Spinal cord (tissue), 10 donors: ENCODE measurements at places on chromosomes 4 and X. TPM values are rescaled to one million over a fixed set of nuclear protein-coding genes. Genes with fewer than 3 reads are reported as not detected.

GRCh38 chrX:22889819-22890218, 109.9 kb upstream of the DDX53 start:
- no peak overlapping the region for H3K27ac ChIP-seq
- no peak for DNase-seq
- no peak overlapping the region for H3K4me3 ChIP-seq
- H3K4me1 ChIP-seq: no peaks in the 10 kb centered on the region
- H3K27me3 ChIP-seq: no peaks in the 10 kb centered on the region

The IL21 gene
- total RNA-seq: not detected

- no peaks in the 10 kb centered on the region for H3K4me1 ChIP-seq
- H3K4me3 ChIP-seq: no peak overlapping the region
- DNase-seq: no peak
- no peaks in the 10 kb centered on the region for H3K27me3 ChIP-seq
- no peak overlapping the region for H3K27ac ChIP-seq
- H3K36me3 ChIP-seq: no peaks in the 10 kb centered on the region
Measured at GRCh38 chr4:24736066-24736465, 59.3 kb upstream of the SOD3 start.

DNA sequence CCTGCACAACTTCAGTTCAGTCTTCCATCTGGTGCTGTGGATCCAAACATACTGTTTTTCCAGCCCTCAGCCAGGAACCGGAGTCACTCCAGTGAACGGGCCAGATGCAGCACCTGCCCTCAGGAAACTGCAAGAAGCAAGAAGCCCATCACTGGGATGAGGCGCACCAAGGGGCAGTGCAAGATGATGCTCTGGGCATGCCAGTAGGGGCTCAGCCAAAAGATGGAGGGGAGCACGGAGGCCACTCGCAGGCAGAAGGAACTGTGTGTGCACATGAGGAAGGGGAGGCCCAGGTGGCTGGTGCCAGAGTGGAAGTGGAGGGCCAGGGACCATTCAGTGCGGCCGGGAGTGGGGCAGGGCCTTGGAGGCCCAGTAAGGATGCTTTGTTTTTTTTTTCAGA, 161.7 kb upstream of the MAMLD1 start:
- no peaks in the 10 kb centered on the region for H3K27me3 ChIP-seq
- no peak overlapping the region for H3K4me3 ChIP-seq
- H3K27ac ChIP-seq: no peak overlapping the region

DNA sequence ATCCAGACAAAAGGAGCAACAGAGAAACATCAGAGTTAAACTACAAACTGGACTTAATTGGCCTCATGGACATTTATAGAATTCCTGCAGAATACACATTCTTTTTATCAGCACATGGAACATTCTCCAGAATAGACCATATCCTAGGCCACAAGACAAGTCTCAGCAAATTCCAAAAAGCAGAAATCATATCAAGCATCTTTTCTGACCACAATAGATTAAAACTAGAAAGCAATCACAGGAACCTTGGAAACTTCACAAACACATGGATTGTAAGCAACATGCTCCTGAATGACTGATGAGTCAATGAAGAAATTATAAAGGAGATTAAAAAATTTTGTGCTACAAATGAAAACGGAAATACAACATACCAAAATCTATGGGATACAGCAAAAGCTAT, 526.7 kb downstream of the PCDH7 start:
- no peaks in the 10 kb centered on the region for H3K27me3 ChIP-seq
- no peaks in the 10 kb centered on the region for H3K36me3 ChIP-seq
- no peak overlapping the region for H3K27ac ChIP-seq
- H3K4me1 ChIP-seq: no peaks in the 10 kb centered on the region

The RASL11B gene
- 6.3 TPM for total RNA-seq

GRCh38 chr4:8704632-8705031, 112.1 kb downstream of the CPZ start:
- H3K4me1 ChIP-seq: peaks cover 11% of the 10 kb centered on the region
- no peak overlapping the region for H3K27ac ChIP-seq
- no peaks in the 10 kb centered on the region for H3K36me3 ChIP-seq
- no peak overlapping the region for H3K4me3 ChIP-seq
- peaks cover 3% of the 10 kb centered on the region for H3K27me3 ChIP-seq

GRCh38 chr4:87975466-87975865, at the start of gene SPP1:
TSS of gene SPP1 (plus strand) at chr4:87975714. CDS start at chr4:87976896, 1,182 bp downstream.
- H3K4me1 ChIP-seq: no peaks in the 10 kb centered on the region
- no peak within 1 kb of the TSS for H3K27ac ChIP-seq
- H3K27me3 ChIP-seq: no peaks in the 10 kb centered on the region
- H3K36me3 ChIP-seq: no peaks in the 10 kb centered on the region

The ARMCX2 gene
- total RNA-seq: 77.9 TPM

DNA sequence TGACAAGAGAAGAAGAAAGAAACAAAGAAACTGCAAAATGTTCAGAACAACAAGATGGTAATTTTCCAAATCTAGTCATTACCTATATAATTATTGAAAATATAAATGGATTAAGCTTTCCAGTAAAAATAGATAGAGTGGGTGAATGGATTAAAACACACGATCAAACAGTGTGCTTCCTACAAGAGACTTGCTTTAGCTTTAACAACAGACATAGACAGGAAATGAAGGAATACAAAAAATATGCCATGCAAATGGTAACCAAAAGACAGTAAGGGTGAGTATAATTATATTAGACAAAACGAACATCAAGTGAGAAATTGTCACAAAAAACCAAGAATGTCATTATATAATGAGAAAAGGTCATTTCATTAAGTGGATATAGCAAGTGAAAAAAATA, 842.8 kb downstream of the CCSER1 start:
- no peaks in the 10 kb centered on the region for H3K4me1 ChIP-seq
- H3K36me3 ChIP-seq: no peaks in the 10 kb centered on the region
- no peak for DNase-seq
- no peak overlapping the region for H3K4me3 ChIP-seq
- no peaks in the 10 kb centered on the region for H3K27me3 ChIP-seq
- H3K27ac ChIP-seq: no peak overlapping the region

GRCh38 chr4:74447636-74448233, 2.8 kb downstream of the AREG start:
- no peak overlapping the region for H3K27ac ChIP-seq
- no peak for DNase-seq
- H3K36me3 ChIP-seq: no peaks in the 10 kb centered on the region

DNA sequence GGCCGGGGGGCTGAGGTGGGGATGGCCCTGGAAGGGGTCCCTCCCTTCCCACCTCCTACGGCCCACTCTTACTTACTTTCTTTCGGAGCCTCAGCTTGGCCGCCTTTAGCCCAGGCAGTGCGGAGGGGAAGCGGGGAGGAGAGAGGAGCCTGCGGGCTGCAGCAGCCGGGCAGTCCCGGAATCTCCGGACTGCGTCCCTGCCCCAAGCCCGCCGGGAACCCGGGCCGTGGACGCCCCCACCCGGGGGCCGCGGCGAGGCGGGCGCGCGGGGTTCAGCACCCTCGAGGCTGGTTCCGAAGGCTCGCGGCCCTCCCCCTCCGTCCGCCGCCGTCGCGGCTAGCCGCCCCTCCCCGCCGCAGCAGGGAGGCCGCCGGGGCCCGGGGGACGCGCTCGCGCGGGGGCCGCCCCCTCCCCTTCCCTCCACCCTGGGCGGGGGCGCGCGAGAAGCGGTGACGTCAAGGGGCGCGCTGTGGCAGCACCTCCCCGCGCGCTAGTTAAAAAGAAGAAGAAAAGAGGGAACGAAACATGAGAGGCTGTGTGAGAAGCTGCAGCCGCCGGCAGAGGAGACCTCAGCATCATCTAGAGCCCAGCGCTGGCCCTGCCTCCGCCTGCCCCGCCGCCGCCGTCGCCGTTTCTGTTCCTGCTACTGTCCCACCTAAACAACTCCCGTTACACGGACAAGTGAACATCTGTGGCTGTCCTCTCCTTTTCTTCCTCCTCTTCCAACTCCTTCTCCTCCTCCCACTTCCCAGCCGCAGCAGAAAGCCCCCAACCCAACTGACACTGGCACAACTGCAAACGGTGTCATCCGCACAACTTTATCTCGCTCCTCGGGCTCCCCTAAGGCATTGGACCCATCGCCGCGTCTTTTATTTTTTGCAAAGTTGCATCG, at the start of gene HHIP:
HHIP (plus strand) TSS at position 526 of the 892 bp plus-strand sequence. CDS start 520 bp downstream, outside the sequence.
- H3K4me1 ChIP-seq: peaks cover 19% of the 10 kb centered on the region
- peak within 1 kb of the TSS; percentile 62 for H3K4me3 ChIP-seq
- peak within 1 kb of the TSS; percentile 44 for H3K27ac ChIP-seq
- H3K27me3 ChIP-seq: peaks cover 22% of the 10 kb centered on the region
- no peaks in the 10 kb centered on the region for H3K36me3 ChIP-seq
